Femur (tissue), 1 donor: ENCODE measurements at places on chromosomes 11 and 22.
A peak's percentile ranks its signal among the peaks of the same experiment; 100 is the strongest.

GRCh38 chr22:26912655-26913345 is 255.4 kb downstream of the MIAT start:
- no peak for DNase-seq

DNA sequence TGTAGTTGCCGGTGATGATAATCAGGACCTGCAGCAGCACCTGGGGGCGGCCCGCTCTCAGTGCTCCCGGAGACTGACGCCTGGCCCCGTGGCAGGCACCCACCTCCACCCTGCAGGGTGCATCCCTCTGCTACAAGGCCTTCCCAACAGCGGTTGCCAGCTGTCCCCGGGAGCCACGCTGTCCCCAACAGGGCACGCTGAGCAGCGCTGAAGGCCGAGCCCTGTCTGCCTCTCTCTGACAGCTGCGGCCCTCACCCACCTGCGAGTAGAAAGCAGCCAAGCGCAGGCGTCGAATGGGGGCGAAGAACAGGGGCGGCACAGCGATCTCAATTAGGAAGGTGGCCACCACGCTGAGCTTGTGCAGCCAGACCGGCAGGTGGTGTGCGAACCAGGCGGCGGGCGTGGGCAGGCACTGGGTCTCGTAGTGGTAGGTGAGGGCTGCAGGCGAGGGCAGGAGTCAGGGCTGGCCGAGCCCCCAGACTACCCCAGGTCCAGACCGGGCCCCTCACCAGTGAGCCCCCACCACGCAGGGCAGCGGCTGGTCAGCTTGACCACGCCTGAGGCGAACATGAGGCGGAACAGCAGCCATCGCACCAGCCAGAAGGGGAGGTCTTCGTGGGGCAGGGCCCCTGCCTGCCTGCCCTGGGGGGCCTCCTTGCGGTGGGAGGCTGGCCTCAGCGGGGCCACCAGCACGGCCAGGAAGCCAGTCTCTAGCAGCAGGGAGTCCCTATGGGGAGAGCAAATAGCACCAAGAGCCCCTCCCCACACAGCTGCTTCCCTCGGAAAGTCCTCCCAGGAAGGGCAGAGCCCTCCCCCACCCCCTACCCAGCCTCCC is 1.5 kb downstream of the LMF2 start:
- DNase-seq: no peak

DNA sequence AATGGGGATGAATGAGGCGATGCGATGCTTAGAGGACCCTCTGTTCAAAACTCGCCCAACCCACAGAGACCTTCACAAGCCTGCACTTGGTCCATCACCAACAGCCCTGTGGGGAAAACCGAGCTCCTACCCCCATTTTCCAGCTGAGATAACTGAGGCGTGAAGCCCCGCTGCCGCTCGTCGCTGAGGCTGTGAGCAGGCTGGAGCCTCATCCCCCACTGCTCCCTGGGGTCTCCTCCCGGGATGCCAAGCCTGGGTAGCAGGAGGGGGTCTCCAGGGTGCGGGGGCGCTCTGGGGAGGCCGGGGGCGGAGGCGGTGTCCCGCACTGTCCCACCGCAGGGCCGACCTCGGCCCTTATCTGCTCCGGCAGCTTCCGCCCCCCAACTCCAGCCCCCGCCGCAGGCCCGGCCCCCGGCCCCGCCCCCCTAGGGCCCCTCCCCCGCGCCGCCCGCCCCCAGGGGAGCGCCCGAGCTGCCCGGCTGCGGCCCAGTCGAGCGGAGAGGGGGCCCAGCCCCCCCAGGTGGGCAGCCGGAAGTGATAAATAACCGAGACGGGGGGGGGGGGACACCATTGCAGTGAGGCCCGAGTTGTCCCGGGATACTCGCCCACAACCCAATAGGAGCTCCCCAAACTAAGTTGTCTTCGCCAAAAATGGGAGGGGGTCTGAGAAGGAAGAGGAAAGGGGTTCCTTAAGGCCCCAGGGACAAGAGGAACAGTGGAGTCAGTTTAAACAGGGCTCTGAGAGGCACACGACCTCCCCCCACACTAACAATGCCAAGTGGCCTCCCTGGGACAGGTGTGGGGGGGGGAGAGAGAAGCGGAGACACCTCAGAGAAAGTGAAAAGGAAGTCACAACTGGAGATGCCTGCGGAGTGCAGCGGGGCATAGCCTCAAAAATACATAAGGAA is 8.3 kb upstream of the SLC39A13 start:
- DNase-seq: peak; percentile 68

DNA sequence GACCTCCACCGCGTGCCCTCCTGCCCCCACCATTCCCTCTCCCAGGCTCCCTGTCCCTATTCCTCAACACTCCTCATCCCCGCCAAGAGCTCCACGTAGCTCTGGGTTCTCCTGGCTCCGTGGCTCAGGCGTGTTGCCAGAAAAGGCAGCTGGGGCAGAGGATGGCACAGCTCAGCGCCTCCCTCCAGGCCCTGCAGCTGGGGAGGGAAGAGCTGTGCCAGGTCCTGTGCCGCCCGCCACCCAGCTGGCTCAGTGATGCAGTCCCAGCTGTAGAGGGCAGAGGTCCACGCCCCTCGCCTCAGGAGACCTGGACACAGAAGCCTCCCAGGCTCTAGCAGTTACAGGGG is 4.2 kb downstream of the ARHGAP1 start:
- DNase-seq: peak; percentile 77

- no peak for DNase-seq
These were observed 57.8 kb upstream of the RCN1 start for GRCh38 chr11:32033067-32033466.

DNA sequence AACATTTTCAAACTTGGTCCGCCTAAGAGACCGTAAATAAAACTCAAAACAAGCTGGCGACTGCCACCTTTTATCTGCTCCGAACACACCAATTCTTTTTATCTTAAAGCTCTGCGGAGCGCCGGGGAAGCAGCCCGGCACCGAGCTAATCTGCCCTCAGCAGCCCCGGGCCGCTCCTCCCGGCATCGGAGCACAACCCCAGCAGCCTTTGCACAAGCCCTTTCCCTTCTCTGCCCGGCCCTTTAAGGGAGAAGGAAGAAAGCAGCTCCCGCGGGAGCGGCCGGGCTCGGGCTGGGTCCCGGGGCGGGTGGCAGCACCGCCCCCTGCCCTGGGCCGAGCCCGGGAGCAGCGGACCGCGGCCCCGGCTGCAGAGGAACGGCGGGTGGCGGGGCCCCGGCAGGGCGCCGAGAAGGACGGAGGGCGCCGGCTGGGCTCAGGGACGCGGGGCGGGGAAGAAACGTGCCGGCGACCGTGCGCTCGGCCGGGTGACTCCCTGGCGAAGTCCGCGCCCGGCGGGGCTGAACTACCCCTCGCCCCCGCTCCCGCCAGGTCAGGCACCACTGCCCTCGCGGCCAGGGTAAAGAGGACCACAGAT is 133.6 kb upstream of the C11orf58 start:
- peak; percentile 62 for DNase-seq

- DNase-seq: no peak
These were observed 658 bp downstream of the STIP1 start for GRCh38 chr11:64186492-64187165.

GRCh38 chr22:49197986-49198704 is 629.5 kb downstream of the BRD1 start:
- DNase-seq: no peak

DNA sequence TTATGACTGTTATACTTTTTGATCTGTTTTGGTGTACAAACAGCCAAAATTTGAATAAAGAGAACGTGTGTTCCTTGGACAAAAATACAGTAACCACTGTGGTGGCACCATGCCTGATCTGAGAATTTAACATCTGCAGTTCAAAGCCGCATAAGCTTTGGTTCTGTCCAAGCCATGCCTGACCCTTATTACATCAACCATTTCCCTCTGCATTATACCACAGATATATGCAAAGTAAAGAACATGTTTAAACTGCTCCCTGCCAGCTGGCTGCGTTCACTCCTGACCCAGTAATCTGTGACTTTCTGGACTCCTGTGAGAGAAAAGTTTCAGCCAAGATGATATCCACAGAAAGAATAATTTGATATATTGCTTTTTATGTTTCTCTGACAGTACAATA is 890.5 kb upstream of the ANO3 start:
- DNase-seq: peak; percentile 67

DNA sequence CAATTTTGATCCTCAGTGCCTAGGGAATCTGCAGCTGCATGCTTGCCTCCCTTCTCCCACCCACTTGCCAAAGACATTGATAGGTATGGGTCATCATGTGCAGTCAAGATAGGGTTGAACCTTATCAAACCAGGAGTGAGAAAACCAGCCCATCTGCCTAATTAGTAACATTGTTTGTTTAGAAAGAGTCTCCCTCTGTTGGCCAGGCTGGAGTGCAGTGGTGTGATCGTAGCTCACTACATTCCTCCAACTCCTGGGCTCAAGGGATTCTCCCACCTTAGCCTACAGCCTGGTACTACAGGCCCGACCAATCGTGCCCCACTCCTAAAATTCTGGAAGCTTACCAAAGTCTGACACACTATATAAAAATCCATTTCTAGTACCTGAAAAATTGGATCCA is 4.6 kb downstream of the C11orf71 start:
- no peak for DNase-seq

- no peak for DNase-seq
These were observed 1.1 kb downstream of the PRDX5 start for GRCh38 chr11:64318766-64319761.

GRCh38 chr11:121967131-121967704 is 148.8 kb downstream of the BLID start:
- DNase-seq: no peak

- no peak for DNase-seq
These were observed 38.2 kb downstream of the BRD1 start for GRCh38 chr22:49789289-49790141.

- peak; percentile 25 for DNase-seq
These were observed 29.8 kb downstream of the MTMR3 start for GRCh38 chr22:29912605-29913398.

DNA sequence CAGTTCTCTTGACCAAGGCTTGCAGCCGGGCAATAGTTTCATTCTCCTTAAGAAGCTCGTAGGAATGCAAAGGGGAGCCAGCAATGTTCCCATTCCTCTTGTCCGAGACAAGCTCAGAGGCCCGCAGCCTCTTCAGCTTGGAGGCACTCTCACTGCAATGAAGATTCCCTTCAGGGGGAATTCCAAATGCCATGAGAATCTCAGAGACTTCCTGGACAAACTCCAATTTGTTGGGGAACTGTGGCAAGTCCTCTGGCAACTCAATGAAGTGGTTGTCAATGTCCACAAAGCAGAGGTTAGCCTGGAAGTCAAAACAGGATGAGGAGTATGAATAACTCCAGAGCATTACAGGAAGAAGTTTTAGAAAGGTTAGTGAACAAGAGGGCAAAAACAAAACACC is 84.4 kb downstream of the DENND5A start:
- no peak for DNase-seq

DNA sequence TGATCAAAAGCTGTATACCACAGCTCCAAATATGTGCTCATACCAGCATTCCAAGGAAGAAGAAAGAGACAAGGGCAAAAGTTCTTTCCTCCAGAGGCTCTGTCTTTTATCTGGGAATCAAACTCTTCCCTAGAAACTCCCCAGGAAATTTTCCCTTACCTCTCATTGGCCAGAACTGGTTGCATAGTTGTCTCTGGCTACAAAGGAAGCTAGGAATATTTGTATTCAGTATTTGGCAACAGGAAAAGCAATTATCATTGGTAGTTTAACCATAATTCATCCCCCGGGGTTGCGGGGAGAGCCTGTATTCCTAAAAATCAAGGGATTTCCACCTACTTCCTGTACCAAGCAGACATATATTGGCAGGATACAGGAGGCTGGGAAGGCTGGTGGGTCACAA is 10.5 kb upstream of the ZFTA start:
- DNase-seq: no peak

DNA sequence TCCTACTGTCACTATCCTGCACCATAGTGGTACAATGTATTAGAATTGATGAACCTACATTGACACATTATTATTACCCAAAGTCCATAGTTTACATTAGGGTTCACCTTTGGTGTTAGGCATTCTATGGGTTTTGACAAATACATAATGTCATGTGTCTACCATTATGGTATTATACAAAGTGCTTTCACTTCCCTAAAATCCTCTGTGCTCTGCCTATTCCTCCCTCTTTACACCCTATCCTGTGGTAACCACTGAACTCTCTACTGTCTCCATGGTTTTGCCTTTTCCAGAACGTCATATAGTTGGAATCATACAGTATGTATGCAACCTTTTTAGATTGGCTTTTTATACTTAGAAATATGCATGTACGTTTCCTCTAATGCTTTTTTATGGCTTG is 51.5 kb downstream of the CCDC15 start:
- no peak for DNase-seq

DNA sequence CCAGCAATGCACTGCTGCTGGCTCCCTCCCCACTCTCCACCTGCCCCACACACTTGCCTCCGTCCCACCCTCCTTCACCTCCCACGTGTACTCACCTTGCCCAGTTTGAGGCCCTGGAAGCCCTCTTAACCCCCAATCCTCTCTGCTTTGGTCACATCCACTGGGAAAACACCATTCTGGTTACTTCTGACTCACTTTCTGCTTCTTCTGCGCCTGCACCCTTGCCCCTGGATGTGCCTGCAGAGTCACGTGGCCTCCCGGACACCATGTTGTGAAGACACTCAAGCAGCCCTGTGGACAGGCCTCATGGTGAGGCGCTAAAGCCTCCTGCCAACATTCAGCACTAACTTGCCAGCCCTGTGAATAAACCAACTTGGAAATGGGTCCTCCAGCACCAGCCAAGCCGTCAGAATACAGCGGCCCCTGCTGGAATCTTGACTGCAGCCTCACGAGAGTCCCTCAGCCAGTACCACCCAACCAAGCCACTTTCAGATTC is 2.6 kb upstream of the NAALADL1 start:
- DNase-seq: no peak

DNA sequence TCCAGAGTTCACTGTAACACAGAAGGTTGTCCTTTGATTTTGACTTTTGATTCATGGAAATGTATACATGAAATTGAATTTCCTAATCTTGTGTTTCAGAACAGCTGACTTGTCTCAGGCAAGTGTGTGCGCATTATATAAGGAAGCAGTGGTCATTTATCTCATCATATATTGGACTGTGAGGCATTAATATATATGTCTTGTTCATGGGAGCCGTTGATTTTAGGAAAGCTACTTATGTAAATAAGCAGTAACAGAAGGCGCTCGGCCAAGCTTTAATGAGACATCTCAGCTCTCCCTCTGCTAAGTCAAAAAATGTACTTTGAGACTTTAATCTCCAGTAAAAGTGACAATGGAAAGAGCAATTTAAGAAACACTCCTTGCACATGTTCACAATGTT is 100.5 kb downstream of the PDHX start:
- no peak for DNase-seq

GRCh38 chr22:45771711-45772110 is 100.1 kb downstream of the ATXN10 start:
- DNase-seq: no peak

DNA sequence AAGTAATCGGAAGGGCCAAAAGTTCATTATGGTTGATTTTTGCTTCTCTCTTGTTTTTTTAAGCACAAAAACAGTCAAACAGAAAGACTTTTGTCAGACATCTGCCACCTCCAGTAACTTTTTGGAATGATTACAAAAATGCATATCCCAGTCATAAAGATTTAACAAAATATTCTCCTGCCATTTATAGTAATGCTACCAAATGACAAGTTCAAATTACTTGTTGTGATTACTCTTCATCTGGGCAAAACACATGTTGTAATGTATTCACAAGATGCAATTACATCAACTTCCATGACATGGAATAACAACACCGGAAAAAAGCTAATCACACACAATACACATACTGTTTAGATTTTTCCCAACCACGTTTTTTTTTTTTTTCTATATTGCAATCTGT is 1017.5 kb upstream of the TENM4 start:
- no peak for DNase-seq
